Cerebellum (tissue), 4 donors: ENCODE measurements at places on chromosomes 2 and 18. TPM values are rescaled to one million over a fixed set of nuclear protein-coding genes. Genes with fewer than 3 reads are reported as not detected.

The HOXD13 gene
- total RNA-seq, result not detected

DNA sequence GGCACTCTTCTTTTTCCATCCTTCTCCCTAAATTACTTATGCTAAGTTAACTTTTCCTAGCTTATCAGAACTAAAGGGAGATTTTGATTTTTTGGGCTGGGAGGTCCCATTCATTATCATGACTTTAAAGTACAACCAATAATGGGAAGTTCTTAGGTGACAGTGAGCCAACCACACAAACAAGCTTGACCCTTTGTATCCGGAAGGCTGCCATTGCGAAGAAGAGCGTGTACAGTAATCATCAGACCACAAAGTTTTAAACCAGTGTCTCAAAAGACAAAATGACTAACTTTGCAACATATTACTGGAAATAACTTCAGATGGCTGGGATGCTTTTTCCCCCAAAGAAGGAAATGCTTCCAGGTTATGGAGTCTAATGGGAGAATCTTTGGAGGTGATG is 298.1 kb downstream of the TGIF1 start:
- no peak for DNase-seq

GRCh38 chr2:43185146-43185545 is 41.3 kb downstream of the ZFP36L2 start:
- no peak for DNase-seq

The TYW5 gene
- total RNA-seq, result 19.4 TPM

The ARHGAP15 gene
- total RNA-seq, result 2.9 TPM

DNA sequence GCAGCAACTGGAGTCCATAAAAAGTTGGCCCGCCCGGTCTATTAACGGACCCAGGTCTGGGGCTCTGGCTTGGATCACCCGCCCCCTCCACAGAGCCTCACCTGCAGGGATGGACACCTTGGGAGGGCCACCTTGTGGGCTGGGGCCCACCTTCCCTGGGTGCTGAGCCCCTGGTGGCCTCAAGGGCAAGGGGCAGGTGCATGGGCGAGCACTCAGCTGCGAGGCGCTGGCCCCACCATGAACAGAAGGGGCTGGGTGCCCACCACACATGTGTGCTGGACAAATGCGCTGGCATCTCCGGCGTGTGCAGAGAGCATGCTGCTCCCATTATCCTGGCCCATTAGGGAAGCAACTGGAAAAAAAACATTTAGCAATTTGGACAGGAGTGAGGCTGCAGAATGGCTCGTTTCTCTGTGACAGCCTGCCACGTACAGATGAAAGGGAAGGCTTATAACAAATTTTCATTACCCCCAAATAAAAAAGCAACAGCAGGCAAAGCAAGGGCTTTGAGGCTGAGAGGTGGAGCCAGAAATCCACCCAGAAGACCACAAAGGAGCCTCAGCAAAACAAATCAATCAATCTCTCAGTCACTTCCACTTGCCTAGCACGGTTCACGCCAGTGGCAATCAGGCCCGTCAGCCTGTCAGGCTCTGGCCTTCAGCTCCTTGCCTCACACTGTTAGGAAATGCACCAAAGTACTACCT is 253.1 kb upstream of the ZNF521 start:
- no peak for DNase-seq

The C18orf54 gene
- 12.1 TPM for total RNA-seq

The PDE1A gene
- 42.4 TPM for total RNA-seq

GRCh38 chr2:86021396-86022378 is 84.0 kb downstream of the POLR1A start:
- DNase-seq, result peak; percentile 36

- DNase-seq, result no peak
Observed at GRCh38 chr2:238030422-238031155, 30.2 kb upstream of the SCLY start.

The LOXHD1 gene
- 0.18 TPM for total RNA-seq

The GAREM1 gene
- 12.9 TPM for total RNA-seq

- no peak for DNase-seq
Observed at GRCh38 chr18:41767960-41768359, 187.1 kb upstream of the PIK3C3 start.

DNA sequence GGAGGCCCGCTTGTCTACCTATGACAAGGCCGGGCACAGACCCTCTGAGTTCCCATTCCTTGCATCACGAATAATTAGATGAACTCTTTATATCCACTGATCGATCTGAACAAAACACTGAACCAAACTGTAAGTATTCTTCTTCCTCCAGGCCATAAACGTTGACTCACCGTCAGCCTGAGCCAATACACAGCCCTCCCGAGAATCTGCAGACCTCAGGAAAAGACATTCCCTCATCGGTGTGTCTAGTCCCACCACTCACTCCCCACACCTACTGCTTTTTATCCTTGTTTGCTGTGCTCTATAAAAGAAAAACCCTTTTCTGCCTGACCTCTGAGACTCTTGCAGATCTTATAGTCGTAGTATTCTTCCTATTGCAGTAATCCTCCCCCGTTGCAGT is 41.0 kb downstream of the TMEM87B start:
- no peak for DNase-seq

GRCh38 chr2:240395896-240396622 is 39.4 kb upstream of the GPC1 start:
- DNase-seq, result no peak

DNA sequence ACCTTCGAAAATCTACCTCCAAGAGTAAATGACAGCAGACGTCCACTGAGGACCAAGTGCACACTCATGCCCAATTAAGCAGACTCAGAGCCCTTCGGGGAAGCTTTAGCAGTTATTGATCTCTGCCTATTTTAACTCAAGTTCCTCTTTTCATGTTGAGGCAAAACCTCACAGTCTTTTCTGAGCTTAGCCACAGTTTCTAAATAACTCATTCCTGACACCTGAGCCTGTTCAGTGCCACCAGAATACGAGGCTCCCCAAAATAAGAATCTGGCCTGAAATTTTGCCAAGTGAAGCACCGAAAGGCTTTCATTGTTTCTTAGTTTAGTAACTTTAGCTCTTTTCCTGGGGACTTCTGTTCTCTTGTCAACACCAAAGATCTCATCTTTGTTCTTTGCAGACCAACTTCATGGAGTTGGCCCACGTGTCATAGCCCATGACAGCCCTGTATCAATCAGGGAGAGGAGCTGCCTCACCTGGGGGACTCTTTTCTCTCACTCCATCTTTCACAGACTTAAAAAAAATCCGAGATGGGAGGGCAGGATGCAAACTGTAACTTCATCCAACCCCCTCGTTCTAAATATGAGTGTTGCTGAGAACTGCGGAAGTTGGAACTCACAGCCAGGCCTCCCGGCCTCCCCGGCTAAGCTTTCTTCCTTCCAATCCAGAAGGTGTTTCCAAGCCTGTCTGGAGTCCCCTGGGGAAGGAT is 22.2 kb downstream of the INPP5D start:
- no peak for DNase-seq

DNA sequence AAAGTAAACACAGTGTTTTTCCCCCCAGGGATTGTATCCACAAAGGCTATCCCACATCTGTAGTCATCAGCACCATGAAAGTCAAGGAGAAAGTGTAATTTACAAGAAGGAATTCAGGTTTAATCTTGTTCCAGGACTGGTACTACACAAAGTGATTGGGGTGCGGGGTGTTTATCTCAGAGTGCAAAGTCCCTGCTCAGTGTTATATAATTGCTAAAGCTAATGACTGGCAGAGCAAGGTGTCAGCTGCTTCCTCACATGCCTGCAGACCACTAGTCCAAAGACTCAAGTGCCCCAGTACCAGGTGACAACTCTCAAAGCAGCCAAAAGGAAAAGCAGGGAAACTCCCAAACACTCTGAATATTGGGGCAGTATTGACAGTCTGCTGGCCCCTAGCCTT is 40.4 kb upstream of the PDCL3 start:
- DNase-seq, result no peak

GRCh38 chr18:77815666-77816338 is 566.2 kb downstream of the GALR1 start:
- no peak for DNase-seq

- DNase-seq, result no peak
Observed at GRCh38 chr2:146481629-146482028, 1363.2 kb upstream of the ACVR2A start.

DNA sequence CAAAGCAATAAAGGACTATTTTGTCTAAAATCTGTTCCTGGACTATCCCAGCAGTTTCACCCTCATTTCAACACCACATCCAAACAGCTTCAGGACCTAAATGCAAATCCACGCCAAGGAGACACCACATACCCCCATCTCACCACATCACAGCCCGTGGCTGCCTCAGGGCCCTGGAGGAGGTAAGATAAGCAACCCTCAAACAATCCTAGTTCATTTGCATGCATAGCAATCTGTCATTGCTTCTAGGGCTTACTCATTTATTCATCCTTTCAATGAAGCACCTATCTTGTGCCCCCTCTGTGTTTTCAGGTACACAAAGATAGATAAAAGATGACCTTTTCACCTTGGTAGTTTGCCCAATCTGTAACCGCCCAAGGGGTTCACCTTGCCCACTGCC is 86.5 kb downstream of the VSNL1 start:
- DNase-seq, result no peak

The SH3BP4 gene
- total RNA-seq, result 19.7 TPM

- DNase-seq, result no peak
Observed at GRCh38 chr2:150710916-150711315, 223.4 kb upstream of the RND3 start.

DNA sequence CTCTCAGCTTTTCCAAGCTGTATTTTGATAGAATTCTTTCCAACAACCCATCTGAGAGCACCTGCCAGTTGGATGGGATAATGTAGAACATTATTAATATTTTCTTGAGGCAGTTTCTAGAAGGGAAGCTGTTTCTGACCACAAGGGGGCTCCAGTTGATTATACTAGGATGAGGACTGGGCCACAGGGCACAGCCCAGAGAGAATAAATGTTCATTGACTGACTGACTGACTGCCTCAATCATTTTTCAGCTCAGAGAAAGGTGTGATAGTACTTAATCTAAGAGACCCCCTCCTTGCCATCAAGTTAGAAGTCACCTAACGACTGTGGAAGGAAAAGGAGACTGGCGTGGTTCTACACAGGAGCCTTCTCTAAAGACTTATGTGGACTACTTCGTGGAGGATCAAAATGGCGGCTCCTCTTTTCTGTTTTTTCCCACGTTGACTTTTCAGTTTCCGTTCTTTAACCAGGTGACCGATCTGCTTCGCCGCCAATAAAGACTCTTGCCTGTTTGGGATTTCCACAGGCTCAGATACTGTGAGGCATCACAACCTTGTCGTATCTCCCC is 31.9 kb upstream of the CREG2 start:
- DNase-seq, result peak; percentile 5

DNA sequence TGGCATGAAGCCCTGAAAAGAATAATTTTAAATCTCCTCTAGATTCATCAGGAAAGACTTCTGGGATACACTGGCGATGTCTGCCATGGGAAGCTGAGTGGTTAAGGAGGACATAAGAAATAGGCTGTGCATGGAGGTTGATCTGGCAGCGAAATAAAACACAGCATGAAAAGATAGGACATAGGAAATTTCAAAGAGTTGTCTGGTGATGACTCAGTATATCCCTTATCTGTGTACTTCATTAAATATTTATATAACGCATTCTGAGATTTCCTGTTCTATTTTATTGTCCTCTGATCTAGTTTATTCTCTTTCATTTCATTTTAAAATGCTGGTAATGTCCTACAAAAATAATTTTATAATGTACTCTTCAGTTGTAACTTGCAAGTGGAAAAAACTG is 1337.3 kb upstream of the DDX18 start:
- DNase-seq, result no peak

The RBM44 gene
- total RNA-seq, result 2.2 TPM

GRCh38 chr2:55985406-55985805 is 61.8 kb upstream of the EFEMP1 start:
- DNase-seq, result no peak

The CFC1 gene
- total RNA-seq, result 1.3 TPM
